Inflammatory macrophage treated with lipopolysaccharide for 1 hour (primary cell): ENCODE measurements at places on chromosomes 1 and 21.

GRCh38 chr1:106879538-106879937, 176.9 kb upstream of the PRMT6 start:
- no peak for DNase-seq

GRCh38 chr1:174815036-174815435, 184.7 kb upstream of the CACYBP start:
- no peak for DNase-seq

- no peak for DNase-seq
Measured at GRCh38 chr1:94863919-94864318, 43.8 kb downstream of the SLC44A3 start.

DNA sequence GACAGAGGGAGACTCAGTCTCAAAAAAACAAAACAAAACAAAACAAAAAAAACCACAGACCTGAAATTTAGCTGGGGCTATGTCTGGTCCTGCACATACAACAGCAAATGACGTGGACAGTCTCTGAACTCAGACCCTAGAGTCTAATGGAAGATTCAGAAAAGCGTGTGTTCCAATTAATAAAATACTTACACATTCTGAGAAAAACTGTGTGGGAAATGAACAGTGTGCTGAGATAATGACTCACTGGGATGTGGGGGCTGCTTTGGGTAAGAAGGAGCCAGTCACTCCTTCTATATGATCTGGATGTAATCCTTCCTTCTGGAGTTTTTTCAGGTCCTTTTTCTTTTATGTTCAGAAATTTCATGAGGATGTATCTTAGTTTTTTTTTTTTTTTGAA, 29.4 kb downstream of the CLDN14 start:
- no peak for DNase-seq

DNA sequence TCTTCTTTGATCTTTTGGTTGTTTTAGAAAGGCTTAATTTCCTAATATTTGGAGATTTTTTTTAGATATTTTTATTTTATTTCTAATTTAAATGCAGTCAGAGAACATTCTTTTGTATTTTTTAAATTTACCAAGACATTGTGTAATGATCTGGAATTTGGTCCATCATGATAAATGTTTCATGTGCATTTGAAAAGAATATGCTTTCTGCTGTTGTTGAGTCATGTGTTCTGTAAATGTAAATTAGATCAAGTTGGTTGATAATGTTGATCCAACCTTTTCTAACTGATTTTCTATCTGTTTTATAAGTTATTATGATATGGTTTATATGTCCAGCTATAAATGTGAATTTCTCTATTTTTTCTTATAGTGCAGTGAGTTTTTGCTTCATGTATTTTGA, 19.8 kb downstream of the UTS2 start:
- no peak for DNase-seq

DNA sequence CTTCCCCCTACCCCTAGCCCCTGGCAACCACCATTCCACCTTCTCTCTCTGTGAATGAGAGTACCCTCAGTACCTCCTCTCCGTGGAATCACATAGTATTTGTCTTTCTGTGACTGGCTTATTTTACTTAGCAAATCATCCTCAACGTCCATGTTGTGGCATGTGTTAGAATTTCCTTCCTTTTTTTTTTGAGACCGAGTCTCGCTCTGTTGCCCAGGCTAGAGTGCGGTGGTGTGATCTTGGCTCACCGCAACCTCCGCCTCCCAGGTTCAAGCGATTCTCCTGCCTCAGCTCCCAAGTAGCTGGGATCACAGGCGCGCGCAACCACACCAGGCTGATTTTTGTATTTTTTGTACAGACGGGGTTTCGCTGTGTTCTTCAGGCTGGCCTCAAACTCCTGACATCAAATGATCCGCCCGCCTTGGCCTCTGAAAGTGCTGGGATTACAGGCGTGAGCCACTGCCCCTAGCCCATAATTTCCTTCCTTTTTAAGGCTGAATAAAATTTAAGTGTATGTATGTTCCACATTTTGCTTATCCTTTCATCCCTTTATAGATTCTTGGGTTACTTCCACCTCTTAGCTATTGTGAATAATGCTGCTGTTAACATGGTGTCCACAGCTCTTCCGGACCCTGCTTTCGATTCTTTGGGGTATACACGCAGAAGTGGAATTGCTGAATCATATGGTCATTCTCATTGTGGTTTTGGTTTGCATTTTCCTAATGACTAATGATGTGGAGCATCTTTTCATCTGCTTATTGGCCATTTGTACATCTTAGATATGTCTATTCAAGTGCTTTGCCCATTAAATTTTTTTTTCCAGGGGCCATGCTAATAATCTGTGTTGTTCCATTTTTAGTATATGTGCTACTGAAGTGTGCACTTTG, 32.3 kb downstream of the ERRFI1 start:
- DNase-seq = peak; percentile 59

DNA sequence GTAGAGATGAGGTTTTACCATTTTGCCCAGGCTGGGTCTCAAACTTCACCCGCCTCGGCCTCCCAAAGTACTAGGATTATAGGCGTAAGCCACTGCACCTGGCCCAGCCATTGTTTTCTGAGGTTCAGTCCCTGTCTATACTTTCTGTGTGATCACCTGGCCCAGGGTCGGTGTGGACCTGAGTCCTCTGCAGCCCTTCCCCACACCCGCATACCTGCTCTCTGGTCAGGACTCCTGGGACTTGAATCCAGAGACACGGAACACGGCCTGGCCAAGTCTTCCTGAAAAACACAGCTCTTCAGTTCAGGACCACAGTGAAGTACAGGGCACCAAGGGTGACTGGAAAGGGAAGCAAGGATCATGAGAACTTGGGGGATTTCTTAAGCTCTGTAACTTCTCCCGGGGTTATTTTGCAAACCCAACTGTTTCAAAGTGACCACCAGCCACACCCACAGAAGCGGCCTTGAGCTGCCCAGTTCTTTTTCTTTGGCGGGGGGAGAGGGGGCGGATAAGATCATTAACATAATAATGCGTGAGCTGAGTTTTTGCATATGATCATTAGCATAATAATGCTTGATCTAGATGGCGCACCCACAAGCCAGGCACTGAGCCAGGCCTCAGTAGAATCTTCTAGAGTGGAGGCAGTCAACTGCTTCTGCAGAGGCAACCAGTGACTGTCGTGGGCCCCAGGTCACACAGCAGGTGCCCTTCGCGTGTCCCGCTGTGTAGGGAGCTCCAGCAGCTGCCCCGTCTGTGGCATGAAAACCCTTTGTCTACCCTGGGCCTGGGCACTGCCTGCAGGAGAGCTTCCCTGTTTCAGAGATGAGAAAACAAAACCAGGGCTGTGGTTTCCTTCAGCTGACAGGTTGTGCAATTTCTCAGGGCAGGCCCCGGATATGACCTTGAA, 1.7 kb upstream of the NADK start:
- DNase-seq = peak; percentile 95

GRCh38 chr1:223186800-223187199, 43.8 kb upstream of the TLR5 start:
- DNase-seq = no peak

DNA sequence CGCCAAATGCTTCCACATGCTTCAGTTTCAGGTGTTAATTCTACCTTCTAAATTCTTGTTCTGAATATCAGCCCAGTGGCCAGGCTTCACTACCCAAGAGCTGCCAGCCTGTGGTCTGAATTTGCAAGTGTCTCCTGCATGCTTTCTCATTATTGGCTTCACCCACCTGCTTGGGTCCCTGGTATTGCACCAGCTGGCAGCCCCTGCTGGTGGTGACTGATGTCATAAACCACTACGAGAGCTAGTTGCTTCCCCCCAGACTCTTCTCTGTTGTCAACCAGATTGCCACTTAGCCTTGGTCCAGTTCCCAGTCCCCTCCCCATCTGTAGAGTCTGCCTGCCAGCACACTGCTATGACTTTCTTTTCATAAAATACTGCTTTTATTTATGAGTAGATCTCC, 197.7 kb upstream of the DUSP10 start:
- no peak for DNase-seq

DNA sequence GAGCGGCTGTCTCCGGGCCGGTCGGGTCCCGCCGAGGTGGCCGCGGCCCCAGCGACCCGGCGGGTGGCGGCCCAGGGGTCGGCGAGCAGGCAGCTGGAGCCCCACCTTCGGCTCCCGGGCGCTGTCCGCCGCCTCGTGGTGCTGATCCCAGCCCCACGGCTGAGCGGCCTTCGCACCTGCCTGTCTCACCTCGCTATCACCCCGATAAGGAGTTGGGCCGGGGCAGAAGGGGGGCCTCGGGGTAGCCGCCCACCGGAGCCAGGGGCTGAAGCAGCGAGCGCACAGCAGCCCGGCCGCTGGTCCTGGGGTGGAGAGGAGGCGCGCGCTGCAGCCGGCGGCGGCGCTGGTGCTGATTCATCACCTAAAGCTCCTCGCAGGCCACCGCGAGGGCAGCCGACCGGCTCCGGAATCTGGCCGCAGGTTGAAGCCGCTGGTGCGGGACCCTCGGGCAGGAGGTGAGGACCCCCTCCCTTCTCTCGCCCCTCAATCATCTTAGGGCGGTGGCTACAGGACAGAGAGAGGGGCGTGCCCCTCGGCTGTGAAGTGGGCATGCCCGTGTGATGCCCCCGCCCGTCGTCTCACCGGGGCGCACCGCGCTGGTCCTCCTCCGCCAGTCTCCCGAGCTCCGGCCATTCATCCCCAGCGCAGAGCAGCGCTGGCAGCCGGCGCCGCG, 575 bp downstream of the TRIM67 start:
- no peak for DNase-seq

- no peak for DNase-seq
Measured at GRCh38 chr1:225700889-225701465, 48.1 kb upstream of the ENAH start.

DNA sequence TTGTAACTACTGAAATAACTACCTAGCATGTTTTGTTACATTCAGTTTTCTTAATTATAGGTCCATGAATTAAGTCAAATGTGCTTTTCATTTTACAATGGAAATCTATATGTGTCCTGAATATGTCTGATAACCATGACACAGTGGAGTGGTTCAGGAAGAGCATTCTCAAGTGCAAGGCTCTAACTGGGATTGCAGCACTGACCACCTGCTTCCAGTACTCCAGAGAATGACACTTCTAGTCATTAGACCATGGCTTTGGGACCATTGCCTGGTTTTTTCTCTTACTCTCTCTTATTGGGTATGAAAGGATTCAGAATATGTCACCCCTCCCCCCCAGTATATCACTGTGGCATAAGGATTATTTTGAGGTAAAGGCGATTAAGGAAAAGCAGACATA, 204.9 kb upstream of the CACYBP start:
- DNase-seq = no peak

- DNase-seq = no peak
Measured at GRCh38 chr1:58765006-58765405, 18.8 kb downstream of the JUN start.

DNA sequence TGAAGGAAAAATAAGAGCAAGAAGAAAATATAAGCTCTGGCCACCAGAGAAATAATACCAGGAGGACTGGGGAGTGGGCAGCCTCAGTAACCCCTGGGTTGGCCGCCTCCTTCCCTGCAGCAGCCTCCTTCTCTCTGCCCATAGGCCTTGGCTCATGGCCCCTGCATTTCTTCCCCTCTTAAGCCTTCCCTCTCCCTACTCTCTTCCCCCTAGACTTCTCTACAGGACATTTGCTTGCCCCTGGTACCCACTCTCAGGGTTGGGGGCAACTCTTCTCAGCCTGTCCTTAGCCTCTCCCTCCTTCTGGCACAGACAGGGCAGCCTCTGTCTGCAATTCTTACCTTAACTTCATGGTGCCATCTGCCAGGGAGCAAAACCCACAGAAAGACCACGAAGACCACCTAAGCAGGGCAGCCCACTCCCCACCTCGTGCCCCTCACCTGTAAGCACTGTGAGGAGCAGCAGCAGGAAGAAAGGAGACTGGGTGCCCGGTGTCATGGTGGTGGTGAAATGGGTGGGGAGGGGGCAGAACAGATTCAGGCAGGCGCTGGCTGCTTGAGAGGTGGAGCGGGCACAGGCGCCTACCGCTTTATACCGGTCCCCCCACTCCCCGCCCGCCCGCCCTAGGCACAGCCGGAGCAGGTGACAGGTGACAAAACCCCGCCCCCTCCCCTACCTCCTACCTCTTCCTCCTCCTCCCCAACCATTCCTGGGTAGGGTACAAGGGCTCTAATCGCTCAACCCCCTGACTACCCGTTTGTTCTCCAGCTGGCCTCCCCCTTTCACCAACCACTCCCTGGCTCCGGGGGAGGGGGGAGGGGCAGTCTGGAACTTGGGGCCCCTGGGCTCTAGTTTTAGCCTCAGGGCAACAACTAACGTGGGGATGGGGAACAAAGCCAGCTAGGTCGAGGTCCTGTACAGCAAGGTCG, 15.1 kb downstream of the THBS3 start:
- DNase-seq = no peak

GRCh38 chr21:35905963-35906345, 154.4 kb downstream of the SETD4 start:
- peak; percentile 48 for DNase-seq

- DNase-seq = no peak
Measured at GRCh38 chr1:8217011-8217711, 100.8 kb upstream of the SLC45A1 start.

GRCh38 chr21:38718481-38718880, 87.2 kb upstream of the ETS2 start:
- peak; percentile 35 for DNase-seq

DNA sequence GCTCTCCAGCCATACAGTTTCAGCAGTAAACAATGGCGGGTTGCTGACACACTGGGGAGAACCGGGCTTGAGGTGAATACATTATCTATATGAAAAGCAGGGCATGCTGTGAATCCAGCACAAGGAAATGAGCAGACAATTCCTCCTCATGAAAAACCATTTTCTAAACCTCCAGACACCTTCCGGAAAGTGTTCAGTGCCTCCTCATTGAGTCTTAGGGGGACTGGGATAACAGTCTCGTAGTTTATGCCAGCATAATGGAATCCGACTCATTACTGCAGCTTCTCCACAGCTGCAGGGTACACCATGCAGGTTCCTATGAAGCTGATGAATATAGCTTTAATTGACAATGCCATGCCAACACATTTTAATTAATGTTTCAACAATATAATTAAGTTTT, 284.1 kb downstream of the BACH1 start:
- DNase-seq = no peak

DNA sequence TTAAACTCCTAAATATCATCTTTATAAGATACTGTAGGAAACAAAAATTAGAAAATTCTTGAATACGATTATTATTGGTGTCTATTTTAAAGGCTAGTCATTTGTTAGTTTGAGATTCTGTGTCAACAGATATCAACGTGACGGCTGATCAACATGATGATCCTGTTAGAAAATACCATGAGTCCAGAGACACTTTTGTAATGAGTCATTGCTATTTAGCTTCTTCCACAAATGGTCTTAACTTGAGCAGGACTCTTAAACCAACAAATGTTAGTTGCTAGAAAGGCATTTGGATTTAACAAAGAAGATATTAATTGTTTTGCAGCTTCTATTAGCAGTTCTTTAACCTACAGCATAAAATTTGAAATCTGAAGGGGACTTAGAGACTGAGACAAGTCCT, 131.2 kb downstream of the TGFB2 start:
- DNase-seq = no peak

DNA sequence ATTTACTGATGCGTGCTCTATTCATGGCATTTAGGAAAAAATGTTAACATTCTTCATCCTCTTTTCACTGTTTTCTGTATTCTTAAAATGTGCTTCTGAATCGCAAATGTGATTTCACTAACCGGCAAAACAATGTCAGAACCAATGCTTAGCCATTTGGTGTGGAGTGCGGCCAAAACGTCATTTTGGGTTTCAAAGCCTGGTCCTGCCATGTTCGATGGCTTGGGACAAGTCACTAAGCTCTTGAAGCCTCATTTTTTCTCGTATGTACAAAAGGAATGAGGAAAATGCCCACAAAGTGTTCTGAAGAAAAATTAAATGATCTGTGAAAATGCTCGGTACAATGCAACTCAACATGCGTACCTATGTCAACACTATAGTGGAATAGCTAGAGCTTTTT, 175.3 kb downstream of the APP start:
- no peak for DNase-seq
